ENCODE measurements at places on chromosomes 3 and 15.

DNA sequence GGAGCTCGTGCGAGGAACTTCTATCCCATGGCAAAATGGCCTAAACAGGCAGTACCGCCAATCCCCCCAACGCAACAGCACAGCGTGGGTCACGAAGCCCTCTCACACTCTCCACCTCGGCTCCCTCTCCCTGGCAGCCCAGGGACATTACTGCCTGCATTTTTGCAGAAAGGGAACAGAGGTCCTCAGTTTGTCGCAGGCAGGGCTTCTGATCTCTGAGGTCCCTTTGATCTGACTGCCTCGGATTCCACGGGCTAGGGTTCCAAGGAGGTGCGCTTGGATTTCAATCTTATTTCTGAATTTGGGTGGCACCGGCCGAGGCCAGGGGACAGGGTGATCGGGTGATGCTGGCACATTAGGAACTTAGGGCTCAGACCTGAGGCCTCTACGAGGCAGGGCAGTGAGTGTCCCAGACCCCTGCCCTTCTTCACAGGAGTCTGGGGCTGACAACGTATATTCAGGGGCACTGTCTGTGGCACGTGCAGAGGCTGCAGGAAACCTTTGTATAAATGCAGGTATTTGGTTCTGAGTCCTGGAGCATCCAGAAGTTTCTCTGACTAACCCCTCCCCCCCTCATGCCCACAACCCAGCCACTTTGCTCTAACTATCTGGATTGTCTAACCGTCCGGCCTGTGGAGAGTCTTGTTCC lies 197.9 kb downstream of the XXYLT1 start:
- DNase-seq, result no peak

GRCh38 chr3:129942296-129942695 lies 32.2 kb upstream of the TRH start:
- peak; percentile 9 for DNase-seq

DNA sequence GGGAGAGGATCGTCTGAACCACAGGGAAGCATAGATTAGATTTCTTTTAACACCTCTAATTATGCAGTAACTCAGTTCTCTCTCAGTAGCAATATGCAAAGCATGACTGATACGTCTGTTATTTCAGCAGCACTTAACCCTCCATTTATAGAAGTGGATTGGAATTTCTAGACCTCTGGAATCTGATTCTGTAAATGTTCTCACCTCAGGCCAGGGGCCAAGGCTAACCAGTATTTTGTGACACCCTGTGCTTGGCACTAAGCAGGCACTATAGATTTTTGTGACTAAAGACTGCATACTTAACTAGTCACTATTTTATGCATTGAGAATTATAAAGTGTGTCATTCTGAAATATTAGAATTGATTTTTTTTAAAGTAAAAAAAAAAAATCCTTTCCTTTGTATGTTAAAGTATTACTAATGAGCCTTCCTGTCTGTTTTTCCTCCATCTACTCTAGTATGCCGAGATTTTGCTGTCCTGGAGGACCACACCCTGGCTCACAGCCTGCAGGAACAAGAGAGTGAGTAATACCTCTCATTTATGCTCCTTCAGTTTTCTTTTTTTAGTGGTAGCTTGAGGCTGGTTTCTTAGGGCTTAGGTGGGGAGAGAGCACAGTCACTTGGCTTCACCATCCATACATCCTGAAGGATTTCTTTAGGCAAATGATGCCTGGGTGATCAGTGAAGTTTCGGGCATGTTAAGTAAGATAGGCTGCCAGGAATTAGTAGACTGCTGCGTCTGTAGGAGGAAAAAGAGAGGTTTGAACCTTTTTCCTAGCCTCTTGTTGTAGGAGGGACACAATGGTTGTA lies 26.5 kb upstream of the UTS2B start:
- DNase-seq, result no peak

DNA sequence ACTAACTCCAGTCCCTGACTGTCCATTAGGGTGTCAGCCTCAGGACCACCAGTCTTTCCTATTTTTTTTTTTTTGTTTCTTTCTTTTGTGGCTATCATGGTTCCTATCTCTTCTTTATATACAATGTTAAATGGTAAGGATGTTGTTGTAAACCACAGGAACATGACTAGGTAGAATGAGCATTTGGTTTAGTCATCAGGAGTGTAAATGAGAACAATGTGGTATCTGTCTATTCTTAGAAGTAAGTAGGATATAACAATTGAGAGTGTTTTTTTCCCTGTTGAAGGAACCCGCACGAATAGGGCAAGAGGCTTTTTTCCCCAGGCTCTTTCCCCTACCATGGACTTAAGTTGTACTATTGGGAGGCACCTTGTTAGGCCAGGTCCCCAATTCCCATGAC lies 880.3 kb upstream of the GBE1 start:
- DNase-seq, result no peak
